Lung (tissue), 17 donors: ENCODE measurements at places on chromosomes 1 and 21. TPM values are rescaled to one million over a fixed set of nuclear protein-coding genes. Genes with fewer than 3 reads are reported as not detected.

CYP4Z1 gene
- 1.3 TPM for total RNA-seq

NPPB gene
- not detected for total RNA-seq

OR2T2 gene
- not detected for total RNA-seq

PDE9A gene
- total RNA-seq: 17.0 TPM

DVL1 gene
- total RNA-seq: 79.1 TPM

KRTAP10-6 gene
- not detected for total RNA-seq
